NCI-H1105 (cell line): ENCODE measurements at places on chromosomes 1 and 21.

GRCh38 chr21:25708467-25709065 lies 26.1 kb downstream of the ATP5PF start:
- peak; percentile 14 for DNase-seq

DNA sequence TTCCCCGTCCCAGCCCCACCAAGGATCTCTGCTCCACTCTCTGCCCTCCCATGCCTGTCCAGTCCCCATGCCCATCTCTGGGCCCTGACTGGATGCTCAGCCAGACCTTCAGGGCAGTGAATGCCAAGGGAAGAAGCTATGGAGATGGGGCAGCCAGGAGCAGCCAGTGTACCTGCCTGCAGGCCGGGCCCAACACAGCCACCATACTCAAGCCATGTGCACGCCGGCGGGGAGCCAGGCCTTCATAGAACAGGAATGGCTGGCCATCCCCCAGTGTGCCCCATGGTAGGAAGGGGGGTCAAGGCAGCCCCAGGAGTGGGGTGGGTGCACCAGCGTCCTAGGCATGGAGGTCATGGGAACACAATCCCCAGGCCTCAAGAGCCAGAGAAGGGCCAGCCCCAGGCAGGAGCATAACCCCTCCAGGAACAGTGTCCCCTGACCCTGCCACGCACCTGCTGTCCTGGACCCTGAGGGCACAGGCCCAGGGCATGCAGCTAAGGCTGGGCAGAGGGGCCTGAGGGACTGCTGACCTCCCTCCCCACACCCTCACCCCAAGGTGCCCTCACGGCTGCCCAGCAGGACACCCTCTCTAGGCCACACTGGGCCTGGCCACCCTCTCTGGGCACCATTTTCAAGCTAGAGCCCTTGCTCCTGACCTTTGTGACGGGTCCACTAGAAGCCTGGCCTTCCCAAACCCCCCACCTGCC lies 20.3 kb upstream of the ARF1 start:
- DNase-seq, result no peak

- DNase-seq, result no peak
Observed at GRCh38 chr1:234858722-234859121, 248.7 kb upstream of the IRF2BP2 start.

DNA sequence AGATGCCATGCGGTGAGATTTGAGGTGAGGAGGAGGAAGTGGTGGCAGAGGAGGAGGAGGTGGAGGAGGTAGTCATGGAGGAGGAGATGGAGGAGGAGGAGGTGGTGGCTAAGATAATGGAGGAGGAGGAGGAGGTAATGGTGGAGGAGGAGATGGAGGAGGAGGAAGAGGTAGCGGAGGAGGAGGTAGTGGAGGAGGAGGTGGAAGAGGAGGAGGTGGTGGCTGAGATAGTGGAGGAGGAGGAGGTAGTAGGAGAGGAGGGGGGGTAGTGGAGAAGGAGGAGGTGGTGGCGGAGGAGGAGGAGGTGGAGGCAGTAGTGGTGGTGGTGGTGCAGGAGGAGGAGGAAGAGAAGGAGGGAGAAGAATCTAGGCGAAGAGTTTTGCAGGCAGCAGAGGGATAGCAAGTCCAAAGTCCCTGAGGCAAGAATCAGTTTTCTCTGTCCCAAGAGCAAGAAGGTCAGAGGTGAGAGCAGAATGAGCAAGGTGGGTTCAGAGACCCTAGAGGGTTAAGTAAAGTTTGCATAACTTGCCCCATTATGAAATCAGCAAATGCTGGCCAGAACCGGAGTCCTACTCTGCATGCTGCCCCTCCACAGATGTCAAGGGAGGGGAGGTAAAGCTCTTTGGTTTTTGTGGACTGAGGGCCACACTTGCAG lies 38.9 kb upstream of the GNPAT start:
- no peak for DNase-seq

DNA sequence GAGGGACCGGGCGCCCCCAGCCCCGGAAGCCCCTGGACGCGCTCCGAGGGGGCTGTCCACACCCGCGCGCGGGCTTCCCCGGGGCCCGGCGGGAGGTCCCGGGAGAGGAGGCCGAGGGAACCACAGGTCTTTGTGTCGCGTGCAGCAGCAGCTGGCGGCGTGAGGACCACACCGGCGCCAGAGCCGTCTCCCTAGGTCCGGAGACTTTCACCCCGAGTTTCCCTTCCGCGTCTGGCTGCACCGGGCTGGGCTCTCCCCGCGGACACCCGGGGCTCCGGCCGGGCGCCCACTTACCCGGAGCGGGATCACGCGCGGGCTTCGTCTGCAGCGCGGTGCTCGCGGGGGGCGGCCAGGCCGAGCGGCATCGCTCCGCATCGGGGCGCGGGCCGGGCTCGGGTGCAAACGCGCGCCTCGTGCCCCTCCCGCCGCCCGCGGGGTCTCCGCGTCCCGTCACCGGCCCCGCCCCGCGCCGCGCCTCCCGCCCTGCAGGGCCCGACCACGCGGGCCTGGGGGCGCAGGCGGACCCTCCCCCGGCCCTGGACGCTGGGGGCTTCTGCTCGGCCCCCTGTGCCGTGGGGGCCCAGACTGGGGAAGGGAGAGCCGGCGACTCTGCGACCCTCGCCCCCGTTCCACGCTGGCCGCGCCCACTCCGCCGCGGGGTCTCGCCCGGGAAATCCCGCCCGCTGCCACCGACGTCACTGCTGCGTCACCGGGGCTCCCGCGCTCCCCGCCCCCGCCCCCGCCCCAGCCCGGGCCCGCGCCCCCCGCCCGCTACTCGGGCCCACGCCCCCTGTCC lies at the start of gene GNG4:
GNG4 (minus strand) TSS at position 417 of the 796 bp plus-strand sequence. CDS start 65,946 bp downstream, outside the sequence.
- DNase-seq, result peak; percentile 23

GRCh38 chr1:84253036-84253435 lies 48.5 kb upstream of the SAMD13 start:
- no peak for DNase-seq

DNA sequence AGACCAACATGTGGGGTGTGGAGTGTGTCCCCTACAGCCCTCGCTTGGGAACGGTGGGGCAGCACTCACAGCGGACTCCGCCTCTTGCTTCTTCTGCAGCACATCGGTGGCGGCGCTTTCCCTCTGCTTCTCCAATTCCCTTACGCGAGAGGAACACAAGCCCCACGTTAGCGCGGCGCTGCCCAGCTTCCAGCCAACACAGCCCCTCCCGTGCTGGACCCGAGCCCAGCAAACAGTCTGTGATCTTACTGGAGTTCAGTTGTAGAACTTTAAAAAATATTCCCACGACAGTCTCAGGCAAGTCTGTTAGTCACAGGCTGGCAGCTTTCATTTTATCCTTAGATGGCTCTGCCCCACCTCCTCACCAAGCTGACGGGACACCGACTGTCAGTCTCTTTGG lies 13.6 kb downstream of the THAP3 start:
- DNase-seq, result no peak

DNA sequence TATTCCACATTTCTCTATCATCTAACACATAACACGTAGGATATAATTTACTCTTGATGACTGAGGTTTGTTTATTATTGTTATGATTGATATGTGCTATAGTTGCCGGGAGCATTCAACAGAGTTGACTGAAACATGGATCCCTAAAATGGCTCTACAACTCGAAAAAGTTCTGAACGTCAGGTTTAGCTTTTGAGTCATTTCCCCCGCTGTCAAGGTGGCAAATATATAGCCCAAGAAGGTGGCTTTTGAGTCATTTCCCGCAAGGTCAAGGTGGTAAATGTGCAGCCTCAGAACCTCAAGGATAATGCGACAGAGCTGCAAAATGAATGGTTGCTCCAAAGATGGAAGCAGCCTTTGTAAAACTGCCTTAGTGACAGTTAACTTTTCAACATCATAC lies 104.0 kb downstream of the NIBAN1 start:
- DNase-seq, result no peak

DNA sequence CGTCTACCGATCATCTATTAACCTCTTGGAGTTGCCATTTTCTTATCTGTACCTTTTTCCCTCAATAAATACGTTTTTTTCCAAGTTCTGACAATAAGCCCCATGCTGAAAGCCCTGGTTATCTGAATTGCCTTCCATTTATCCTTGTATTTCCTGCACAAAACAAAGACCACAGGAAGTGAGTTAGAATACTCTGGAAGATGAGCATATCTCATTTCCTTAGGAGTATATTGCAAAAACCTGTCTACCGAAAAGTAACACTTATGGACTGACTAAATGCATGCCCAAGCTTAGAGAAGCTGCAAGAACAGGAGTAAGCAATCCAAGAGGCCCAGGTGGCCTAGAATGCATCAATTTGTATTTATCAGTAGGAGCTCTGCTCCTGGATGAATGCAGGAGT lies 39.9 kb downstream of the DIRAS3 start:
- DNase-seq, result no peak

DNA sequence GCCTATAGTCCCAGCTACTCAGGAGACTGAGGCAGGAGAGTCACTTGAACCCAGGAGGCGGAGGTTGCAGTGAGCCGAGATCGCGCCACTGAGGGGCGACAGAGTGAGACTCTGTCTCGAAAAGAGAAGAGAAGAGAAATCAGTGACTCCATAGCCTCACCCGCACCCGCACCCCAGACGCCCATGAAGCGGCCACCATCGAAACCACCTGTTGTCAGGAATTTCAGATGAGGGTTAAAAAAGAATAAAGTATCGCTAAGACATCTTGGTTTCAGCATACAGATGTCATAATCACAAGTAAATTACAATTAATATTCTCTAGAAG lies 47.4 kb downstream of the NPHP4 start:
- DNase-seq, result no peak

- DNase-seq, result no peak
Observed at GRCh38 chr1:19390166-19390850, 78.2 kb downstream of the SLC66A1 start.

GRCh38 chr1:93965888-93966287 lies 56.7 kb upstream of the GCLM start:
- no peak for DNase-seq

GRCh38 chr1:67479146-67479891 lies 49.1 kb upstream of the SERBP1 start:
- DNase-seq, result no peak

DNA sequence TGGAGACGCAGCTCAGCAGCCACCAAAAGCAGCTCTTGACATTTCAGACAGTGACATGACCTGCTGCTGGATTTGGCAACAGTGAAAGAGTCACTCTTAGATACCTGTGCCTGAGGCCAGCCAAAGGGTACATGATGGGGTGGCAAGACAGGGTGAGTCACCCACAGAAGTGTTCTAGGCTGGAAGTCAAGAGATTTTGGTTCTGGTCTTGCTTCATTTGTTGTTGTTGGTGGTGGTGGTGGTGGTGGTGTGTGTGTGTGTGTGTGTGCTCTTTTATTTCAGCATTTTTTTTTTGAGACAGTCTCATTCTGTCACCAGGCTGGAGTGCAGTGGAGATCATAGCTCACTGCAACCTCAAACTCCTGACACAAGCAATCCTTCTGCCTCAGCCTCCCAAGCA lies 25.8 kb downstream of the SHISAL2A start:
- no peak for DNase-seq

- DNase-seq, result peak; percentile 21
Observed at GRCh38 chr1:16165073-16165364, 9.2 kb upstream of the EPHA2 start.

DNA sequence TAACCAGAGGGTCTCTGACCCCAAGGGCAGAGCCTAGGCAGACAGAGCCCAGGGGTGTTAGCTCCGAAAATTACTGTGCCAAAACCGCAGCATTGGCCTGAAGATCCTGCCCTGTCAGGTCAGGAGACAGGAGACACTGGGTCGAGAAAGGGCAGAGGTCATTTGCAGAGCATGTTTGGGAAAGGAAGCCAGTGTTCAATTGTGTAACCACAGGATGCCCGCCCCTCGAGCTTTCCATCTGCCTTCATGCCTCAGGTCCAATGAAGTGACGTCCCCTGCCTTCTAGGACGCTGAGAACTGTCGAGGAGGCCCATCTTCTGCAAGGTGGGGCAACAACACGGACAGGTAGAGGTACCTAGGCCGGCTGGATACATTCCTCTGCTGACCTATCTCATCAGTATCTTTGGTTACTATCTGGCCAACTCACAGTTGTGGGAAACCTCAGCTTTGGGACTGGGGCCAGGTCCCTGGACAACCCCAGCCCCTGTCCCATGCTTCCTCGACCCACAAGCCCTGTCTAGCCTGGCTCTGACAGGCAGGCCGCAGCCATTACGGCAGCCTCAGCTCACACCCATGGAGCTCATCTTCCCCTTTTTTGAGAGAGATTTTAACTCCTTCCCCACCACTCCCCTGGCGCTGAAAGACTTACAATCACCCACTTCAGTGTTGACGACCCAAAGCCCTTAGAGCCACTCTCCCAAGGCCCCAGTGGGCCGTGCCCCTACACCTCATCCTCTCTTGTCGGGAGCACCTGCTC lies 1.3 kb downstream of the ARL8A start:
- DNase-seq, result no peak

- no peak for DNase-seq
Observed at GRCh38 chr1:76769911-76770310, 97.4 kb upstream of the ST6GALNAC5 start.

DNA sequence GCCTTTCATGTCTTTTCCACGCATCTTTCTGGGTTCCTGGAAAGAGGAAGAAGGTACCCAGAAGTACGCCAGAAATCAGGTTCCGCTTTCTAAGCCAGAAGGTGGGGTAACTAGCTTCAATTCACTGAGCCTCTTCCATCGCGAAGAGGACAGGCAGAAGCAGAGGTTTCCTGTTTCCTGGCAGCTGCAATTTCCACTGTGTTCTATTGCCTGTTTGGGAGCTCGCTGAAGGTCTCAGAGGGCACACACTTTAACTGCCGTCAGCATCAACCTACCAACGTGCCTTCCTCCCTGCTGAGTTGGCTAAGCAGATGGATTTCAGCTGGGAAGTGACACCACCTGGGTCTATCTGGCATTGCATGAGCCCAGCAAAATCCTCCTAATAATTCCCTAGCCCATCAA lies 10.0 kb downstream of the NCF2 start:
- no peak for DNase-seq

DNA sequence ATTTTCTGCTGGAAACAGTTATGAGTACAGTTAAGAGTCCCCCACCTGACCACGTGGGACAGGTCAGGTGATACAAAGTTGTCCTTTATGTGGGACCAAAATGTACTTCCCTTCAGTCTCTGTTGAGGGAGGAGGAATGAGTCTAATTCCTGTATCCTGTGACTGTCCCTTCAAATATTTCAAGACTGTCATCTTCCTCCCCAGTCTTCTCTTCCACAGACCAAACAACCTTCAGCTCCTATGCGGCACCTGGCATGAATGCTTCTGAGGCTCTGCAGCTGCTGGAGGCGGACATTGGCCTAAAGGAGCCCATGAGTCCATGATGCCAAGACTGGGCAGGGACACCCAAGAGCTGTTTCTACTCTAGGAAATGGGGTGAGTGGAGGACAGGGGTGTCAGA lies 72.1 kb upstream of the SIM2 start:
- DNase-seq, result no peak
